Osteoblast (primary cell): ENCODE measurements at places on chromosomes 4 and X. TPM values are rescaled to one million over a fixed set of nuclear protein-coding genes. Genes with fewer than 3 reads are reported as not detected.

DNA sequence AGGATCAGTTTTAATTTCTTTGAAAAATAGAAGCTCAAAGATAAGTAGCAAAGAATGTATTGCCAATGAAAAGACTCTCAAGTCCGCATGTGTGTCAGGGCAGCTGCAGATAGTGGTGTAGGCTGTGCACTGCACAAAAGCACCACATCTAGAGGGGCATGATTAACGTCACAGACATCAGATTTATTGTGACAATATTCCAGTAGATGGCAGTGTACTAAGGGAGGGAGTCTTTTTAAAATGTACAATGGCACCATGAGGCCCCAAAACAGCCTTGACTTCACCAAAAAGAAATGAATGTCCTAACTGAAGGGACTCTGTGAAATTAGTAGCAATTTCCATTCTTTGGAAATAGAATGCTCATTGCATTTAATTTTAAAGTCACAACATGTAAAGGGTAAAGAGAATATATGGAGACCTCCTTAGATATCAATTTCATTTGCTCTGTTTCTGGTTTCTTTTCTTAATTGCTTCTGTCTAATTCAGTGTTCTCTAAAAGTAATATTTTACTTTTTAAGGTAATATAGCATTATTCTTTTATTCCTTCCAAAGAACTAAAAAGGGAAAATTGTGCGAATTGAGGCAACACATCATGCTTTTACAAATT lies 98.4 kb downstream of the ZNF827 start:
- DNase-seq: no peak

DNA sequence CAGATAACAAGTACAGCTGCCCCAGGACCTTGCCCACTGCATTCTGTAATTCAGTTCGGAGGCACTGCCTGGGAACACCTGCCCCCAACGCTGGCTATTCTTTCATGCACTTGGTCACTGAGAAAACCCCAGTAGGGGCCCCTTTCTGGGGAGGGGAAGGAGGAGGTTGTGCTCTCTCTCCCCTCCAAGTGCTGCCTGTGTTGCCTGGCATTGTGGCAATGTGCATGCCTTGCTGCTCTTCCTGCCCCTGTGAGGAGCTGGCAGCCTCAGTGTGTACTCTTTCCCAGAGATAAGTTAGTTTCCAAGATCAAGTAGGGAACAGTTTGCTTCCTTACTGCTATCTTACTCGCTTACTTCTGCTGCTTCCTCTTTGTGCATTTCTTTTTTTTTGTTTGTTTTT lies 90.8 kb downstream of the AASDH start:
- DNase-seq: no peak

DNA sequence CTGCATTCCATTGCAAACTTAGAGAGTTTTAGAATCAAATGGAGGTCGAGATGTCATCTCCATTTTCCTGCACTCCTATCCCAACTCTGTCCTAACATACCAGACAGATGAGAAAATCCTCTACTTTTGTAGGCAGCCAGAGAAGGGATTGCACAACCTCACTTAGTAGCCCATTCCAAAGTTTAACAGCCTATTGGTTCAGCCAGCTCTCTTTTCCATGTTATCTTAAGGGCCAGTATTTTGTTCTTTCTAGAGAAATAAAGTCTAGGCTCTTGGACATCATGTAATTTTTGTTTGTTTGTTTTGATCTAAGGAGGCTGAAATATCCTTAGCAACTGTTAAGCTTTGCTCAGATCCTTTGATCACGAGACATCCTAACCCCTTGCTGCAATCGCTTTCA lies 173.0 kb downstream of the COX18 start:
- DNase-seq: peak; percentile 90

Gene SPATA18
- 30.8 and 41.3 TPM in 2 replicates for total RNA-seq

Gene SRPX2
- total RNA-seq: 36.9 and 38.6 TPM in 2 replicates

Gene FAM53A
- total RNA-seq: 3.8 and 4.3 TPM in 2 replicates
